ENCODE measurements at places on chromosomes 11 and 22.

- H3K36me3 ChIP-seq = no peaks in the 10 kb centered on the region
- no peaks in the 10 kb centered on the region for H3K27me3 ChIP-seq
- no peak overlapping the region for H3K27ac ChIP-seq
- no peak overlapping the region for H3K4me3 ChIP-seq
- no peak for DNase-seq
These were observed 528.1 kb downstream of the MN1 start for GRCh38 chr22:27273436-27273835.

GRCh38 chr11:128246810-128247594 lies 340.4 kb downstream of the ETS1 start:
- no peaks in the 10 kb centered on the region for H3K27me3 ChIP-seq
- no peak for DNase-seq
- H3K4me1 ChIP-seq = peaks cover 14% of the 10 kb centered on the region
- no peak overlapping the region for H3K27ac ChIP-seq

- H3K27me3 ChIP-seq = no peaks in the 10 kb centered on the region
- peak; percentile 11 for DNase-seq
- no peaks in the 10 kb centered on the region for H3K4me1 ChIP-seq
- peaks cover 6% of the 10 kb centered on the region for H3K36me3 ChIP-seq
- H3K27ac ChIP-seq = no peak overlapping the region
These were observed 18.2 kb downstream of the KCNQ1OT1 start for GRCh38 chr11:2681408-2682145.

GRCh38 chr11:81033779-81034540 lies 1593.1 kb upstream of the TENM4 start:
- H3K4me3 ChIP-seq = no peak overlapping the region
- DNase-seq = no peak

- no peaks in the 10 kb centered on the region for H3K36me3 ChIP-seq
- peaks cover 8% of the 10 kb centered on the region for H3K4me1 ChIP-seq
- H3K4me3 ChIP-seq = no peak overlapping the region
- no peak for DNase-seq
- H3K27me3 ChIP-seq = no peaks in the 10 kb centered on the region
These were observed 122.4 kb downstream of the WT1 start for GRCh38 chr11:32312865-32313403.

GRCh38 chr11:22341588-22341931 lies 3.4 kb downstream of the SLC17A6 start:
- H3K4me1 ChIP-seq = no peaks in the 10 kb centered on the region
- H3K36me3 ChIP-seq = no peaks in the 10 kb centered on the region
- peak; percentile 57 for DNase-seq
- no peak overlapping the region for H3K27ac ChIP-seq
- no peak overlapping the region for H3K4me3 ChIP-seq
- H3K27me3 ChIP-seq = peaks cover 52% of the 10 kb centered on the region

DNA sequence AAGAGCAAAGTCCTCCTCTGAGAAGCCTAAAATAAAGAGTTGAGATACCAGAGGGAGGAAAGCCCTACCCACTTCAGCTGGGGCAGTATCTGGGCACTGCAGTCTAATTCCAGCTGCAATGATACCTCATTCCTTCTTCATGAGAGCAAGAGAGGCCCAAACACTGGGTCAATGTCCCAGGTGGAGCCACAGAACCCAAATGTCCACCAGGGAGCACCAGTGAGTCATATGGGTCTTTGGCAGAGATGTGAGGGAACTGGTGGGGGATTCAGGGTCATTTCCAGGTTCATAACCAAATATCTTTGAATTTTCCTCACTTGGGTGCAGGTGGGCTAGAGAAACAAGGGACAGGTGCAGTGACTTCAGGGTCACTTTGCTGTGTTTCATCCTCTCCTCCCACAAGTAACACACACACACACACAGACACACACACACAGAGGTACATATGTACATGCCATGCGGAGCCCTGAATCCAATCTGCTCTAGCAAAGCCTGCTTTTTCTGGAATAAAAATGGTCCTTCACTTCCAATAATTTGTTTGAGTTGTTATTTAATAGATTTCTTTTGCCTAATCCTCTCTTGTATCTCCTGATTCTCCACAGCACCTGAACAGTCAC lies 585.4 kb downstream of the SOX6 start:
- no peak overlapping the region for H3K27ac ChIP-seq
- no peaks in the 10 kb centered on the region for H3K27me3 ChIP-seq
- H3K36me3 ChIP-seq = no peaks in the 10 kb centered on the region
- DNase-seq = no peak
- no peaks in the 10 kb centered on the region for H3K4me1 ChIP-seq
- no peak overlapping the region for H3K4me3 ChIP-seq

GRCh38 chr22:29313576-29314466 lies 1.7 kb downstream of the RASL10A start:
- H3K27ac ChIP-seq = no peak overlapping the region
- H3K27me3 ChIP-seq = peaks cover 31% of the 10 kb centered on the region
- no peaks in the 10 kb centered on the region for H3K36me3 ChIP-seq
- DNase-seq = no peak
- peaks cover 11% of the 10 kb centered on the region for H3K4me1 ChIP-seq

DNA sequence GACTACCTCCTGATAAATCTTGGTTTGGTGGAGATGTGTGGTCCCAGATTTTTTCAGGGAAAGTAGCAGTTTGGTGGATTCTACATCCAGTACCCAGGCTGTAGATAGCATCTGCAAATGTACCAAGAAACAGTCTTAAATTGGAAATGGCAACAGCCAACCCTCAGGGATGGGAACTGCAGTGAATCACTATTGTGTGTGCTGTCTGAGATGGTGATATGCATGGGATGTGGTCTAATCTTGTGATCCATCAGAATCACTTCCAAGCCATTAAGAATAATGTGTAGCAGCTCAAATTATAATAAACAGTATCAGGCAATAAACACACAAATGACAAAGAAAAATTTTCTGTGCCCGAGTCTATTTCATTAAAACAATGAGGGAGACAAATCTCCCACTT lies 3.4 kb downstream of the OLFML1 start:
- DNase-seq = no peak
- no peaks in the 10 kb centered on the region for H3K36me3 ChIP-seq
- no peaks in the 10 kb centered on the region for H3K27me3 ChIP-seq
- H3K27ac ChIP-seq = no peak overlapping the region

DNA sequence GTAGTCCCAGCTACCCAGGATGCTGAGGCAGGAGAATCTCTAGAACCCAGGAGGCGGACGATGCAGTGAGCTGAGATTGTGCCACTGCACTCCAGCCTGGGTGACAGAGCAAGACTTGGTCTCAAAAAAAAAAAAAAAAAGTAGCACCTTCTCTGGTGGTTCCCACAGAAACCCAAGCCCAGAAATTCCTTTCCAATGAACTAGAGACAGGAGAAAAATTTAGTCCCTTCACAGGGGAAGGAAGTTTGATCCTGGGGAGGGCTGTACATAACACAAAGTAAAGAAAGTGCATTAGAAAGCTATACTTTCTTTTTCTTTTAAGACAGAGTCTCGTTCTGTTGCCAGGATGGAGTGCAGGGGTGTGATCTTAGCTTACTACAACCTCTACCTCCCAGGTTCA lies 25.5 kb upstream of the APOA1 start:
- no peak for DNase-seq
- peaks cover 7% of the 10 kb centered on the region for H3K4me1 ChIP-seq
- no peak overlapping the region for H3K4me3 ChIP-seq
- no peak overlapping the region for H3K27ac ChIP-seq
- peaks cover 28% of the 10 kb centered on the region for H3K36me3 ChIP-seq

DNA sequence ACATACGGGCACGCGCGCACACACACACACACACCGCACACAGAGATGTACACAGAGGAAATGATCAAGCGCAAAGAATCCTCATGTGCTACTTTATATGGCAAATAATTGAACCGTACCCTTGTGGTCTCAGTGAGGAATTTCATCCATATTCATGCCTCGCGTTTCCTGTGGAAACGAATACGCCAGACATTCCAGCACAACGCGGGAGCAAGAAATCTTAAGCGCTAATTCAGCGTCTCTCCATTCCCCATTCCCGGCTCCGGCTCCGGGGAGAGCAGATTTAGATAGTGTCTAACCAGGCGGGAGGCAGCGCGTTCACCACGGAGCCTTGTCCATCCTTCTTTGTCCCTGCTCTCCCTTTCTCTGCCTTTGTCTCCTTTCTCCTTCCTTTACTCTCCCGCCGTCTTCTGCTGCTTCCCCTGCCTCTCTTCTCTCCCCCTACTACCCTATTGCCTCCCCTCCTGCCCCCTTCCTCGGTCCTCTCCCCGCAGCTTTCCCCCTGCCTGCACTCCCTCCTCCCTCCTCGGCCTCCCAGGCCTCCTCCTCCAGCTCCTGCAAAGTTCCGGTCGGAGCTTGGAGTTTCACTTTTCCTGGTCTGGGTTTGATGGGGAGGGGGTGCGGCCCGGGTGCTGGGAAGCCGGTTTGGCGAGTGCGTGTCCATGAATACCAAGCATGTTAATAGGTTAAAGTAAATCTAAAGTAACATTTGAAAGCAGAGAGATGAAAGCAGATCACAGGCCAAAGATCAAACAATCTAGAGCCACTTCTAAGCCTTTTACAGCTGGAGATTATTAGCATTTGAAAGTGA lies 579.3 kb downstream of the BUD13 start:
- H3K4me3 ChIP-seq = peak overlapping the region; percentile 19
- H3K36me3 ChIP-seq = no peaks in the 10 kb centered on the region
- H3K27ac ChIP-seq = no peak overlapping the region
- DNase-seq = no peak
- no peaks in the 10 kb centered on the region for H3K4me1 ChIP-seq
- H3K27me3 ChIP-seq = peaks cover 3% of the 10 kb centered on the region

GRCh38 chr11:75840522-75840921 lies 25.5 kb downstream of the UVRAG start:
- no peak for DNase-seq
- H3K4me1 ChIP-seq = peaks cover 7% of the 10 kb centered on the region
- H3K36me3 ChIP-seq = no peaks in the 10 kb centered on the region
- H3K27ac ChIP-seq = no peak overlapping the region
- H3K4me3 ChIP-seq = no peak overlapping the region

- DNase-seq = no peak
- H3K36me3 ChIP-seq = no peaks in the 10 kb centered on the region
- H3K27ac ChIP-seq = no peak overlapping the region
- no peaks in the 10 kb centered on the region for H3K27me3 ChIP-seq
- H3K4me3 ChIP-seq = no peak overlapping the region
- H3K4me1 ChIP-seq = no peaks in the 10 kb centered on the region
These were observed 31.0 kb downstream of the SLC22A6 start for GRCh38 chr11:62953811-62954210.

GRCh38 chr22:19290400-19291217 lies 910 bp downstream of the CLTCL1 start:
- H3K27me3 ChIP-seq = no peaks in the 10 kb centered on the region
- DNase-seq = no peak
- no peaks in the 10 kb centered on the region for H3K36me3 ChIP-seq
- peak overlapping the region; percentile 75 for H3K4me3 ChIP-seq
- peak overlapping the region; percentile 83 for H3K27ac ChIP-seq

- no peak overlapping the region for H3K27ac ChIP-seq
- H3K4me1 ChIP-seq = no peaks in the 10 kb centered on the region
- peaks cover 7% of the 10 kb centered on the region for H3K27me3 ChIP-seq
- no peak overlapping the region for H3K4me3 ChIP-seq
These were observed 51.9 kb upstream of the IGSF9B start for GRCh38 chr11:134008634-134009071.

DNA sequence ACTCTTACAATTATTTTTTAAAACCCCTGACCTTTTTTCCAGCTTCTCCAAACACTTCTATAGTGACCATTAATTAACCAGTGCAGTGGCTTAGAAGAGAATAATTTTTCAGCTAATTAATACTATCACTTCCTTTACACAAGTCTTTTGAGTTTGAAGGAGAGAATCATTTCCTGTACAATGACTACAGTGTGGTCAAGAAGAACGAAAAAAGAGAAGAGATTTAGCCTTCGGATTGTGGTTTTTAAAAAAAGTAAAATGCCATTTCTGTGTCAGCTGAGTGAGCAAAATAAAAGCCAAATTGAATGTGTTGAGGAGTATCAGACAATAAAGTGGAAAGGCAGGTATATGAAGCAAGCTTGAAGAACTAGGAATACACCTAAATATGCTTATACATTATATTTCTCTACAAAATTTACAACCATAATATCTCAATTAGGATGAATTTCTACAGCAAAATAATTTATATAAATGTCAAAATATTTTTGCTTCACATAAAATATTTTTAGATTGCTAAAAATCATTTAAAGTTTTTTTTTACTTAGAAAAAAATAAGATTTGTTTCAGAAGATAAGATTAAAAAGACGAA lies 1155.2 kb upstream of the CNTN5 start:
- no peak for DNase-seq
- no peak overlapping the region for H3K27ac ChIP-seq
- no peaks in the 10 kb centered on the region for H3K36me3 ChIP-seq
- no peaks in the 10 kb centered on the region for H3K4me1 ChIP-seq
- no peaks in the 10 kb centered on the region for H3K27me3 ChIP-seq
- no peak overlapping the region for H3K4me3 ChIP-seq

GRCh38 chr11:46504817-46505613 lies 88.8 kb downstream of the AMBRA1 start:
- no peak overlapping the region for H3K27ac ChIP-seq
- no peaks in the 10 kb centered on the region for H3K36me3 ChIP-seq
- H3K4me3 ChIP-seq = no peak overlapping the region
- DNase-seq = no peak
- H3K4me1 ChIP-seq = no peaks in the 10 kb centered on the region

- peaks cover 47% of the 10 kb centered on the region for H3K36me3 ChIP-seq
- peaks cover 45% of the 10 kb centered on the region for H3K4me1 ChIP-seq
- H3K27ac ChIP-seq = peak overlapping the region; percentile 97
- no peaks in the 10 kb centered on the region for H3K27me3 ChIP-seq
- DNase-seq = peak; percentile 57
These were observed 1.8 kb downstream of the AHNAK start for GRCh38 chr11:62544581-62545436.

GRCh38 chr11:78228467-78228866 lies 39.7 kb downstream of the USP35 start:
- no peak overlapping the region for H3K27ac ChIP-seq
- no peaks in the 10 kb centered on the region for H3K4me1 ChIP-seq
- no peak for DNase-seq
- no peak overlapping the region for H3K4me3 ChIP-seq
- H3K27me3 ChIP-seq = no peaks in the 10 kb centered on the region

DNA sequence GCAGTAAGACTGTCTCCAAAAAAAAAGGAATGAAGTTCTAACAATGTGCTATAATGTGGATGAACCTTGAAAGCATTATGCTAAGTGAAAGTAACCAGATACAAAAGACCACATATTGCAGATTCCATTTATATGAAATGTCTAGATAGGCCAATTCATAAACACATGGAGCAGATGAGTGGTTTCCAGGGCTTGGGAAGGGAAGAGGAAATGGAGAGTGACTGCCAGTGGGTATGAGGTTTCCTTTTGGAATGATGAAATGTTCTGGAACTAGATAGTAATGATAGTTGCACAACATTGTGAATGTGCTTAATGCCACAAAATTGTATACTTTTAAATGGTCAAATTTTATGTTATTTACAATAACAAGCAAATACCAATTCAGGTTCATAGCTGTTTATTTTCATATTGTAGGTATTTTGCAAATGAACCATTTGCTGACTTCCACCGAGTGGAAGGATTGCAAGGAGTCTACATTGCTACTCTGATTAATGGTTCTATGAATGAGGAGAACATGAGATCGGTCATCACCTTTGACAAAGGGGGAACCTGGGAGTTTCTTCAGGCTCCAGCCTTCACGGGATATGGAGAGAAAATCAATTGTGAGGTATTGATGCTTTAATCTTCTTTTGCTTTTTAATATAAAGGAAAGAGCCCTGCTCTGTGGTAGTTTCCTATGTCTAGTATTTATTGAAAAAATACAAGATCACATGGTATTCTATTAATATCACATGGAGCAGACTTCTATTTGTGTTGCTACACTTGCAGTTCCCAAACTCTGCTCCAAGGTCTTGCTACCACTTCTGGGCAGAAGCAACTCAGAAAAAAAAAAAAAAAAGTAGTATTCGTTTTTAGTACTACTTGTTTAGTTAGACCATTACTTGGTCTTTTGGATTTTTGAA lies 67.7 kb upstream of the SORL1-AS1 start:
- H3K4me1 ChIP-seq = peaks cover 24% of the 10 kb centered on the region
- DNase-seq = no peak
- H3K36me3 ChIP-seq = no peaks in the 10 kb centered on the region
- H3K27me3 ChIP-seq = no peaks in the 10 kb centered on the region

All from RWPE2 (cell line).